ENCODE measurements at places on chromosomes 5 and 9. TPM values are rescaled to one million over a fixed set of nuclear protein-coding genes. Genes with fewer than 3 reads are reported as not detected.

DNA sequence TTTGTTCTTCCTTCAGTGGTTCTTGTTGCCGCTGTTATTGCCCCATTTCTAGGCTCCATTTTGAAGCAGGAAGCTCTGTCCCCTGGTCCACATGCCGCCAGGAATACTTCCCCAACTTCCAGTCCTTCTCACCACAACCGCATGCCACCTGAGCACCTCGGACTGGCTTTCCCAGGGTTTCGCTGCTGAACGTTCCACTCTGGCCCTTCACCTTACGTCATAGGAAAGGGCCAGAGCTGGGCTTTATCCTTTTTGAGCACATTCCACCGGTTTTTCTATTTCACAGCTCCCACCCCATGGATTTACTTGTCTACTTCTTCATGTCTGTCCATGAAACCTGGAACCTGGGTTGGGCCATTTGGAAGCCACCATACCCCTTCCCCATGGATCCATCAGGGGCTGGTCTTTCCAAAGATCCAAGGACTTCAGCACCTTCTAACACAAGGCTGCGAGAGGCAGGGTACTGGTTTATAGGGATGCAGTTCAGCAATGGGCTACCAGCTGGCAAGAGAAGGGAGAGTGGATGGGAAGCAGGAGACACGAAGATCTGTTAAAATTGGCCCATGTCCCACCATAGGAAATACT is 557.4 kb downstream of the BNC2 start:
- no peaks in the 10 kb centered on the region for H3K36me3 ChIP-seq
- H3K27me3 ChIP-seq, result no peaks in the 10 kb centered on the region
- H3K27ac ChIP-seq, result no peak overlapping the region
- peaks cover 6% of the 10 kb centered on the region for H3K4me1 ChIP-seq

Gene PCDHGB3
- polyA plus RNA-seq, result 0.53 TPM

Gene TMC1
- polyA plus RNA-seq, result not detected

Gene FAM221B
- not detected for polyA plus RNA-seq

DNA sequence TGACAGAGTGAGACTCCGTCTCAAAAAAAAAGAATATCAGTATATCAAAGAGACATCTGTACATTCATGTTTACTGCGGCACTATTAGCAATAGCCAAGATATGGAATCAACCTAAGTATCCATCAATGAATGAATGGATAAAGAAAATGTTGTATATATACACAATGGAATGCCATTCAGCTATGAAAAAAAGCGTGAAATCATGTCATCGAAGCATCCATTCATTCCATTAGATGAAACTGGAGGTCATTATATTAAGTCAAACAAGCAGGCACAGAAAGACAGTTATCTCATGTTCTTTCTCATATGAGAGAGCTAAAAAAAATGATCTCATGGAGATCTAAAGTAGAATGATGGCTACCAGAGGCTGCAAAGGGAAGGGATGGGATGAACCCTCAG is 180.9 kb upstream of the TLX3 start:
- H3K4me1 ChIP-seq, result no peaks in the 10 kb centered on the region
- no peak overlapping the region for H3K4me3 ChIP-seq
- H3K27ac ChIP-seq, result no peak overlapping the region
- no peaks in the 10 kb centered on the region for H3K36me3 ChIP-seq
- no peaks in the 10 kb centered on the region for H3K27me3 ChIP-seq

GRCh38 chr5:82862261-82862660 is 214.9 kb downstream of the TMEM167A start:
- H3K27me3 ChIP-seq, result no peaks in the 10 kb centered on the region
- DNase-seq, result no peak
- H3K4me1 ChIP-seq, result no peaks in the 10 kb centered on the region
- no peak overlapping the region for H3K4me3 ChIP-seq
- H3K27ac ChIP-seq, result no peak overlapping the region
- no peaks in the 10 kb centered on the region for H3K36me3 ChIP-seq

DNA sequence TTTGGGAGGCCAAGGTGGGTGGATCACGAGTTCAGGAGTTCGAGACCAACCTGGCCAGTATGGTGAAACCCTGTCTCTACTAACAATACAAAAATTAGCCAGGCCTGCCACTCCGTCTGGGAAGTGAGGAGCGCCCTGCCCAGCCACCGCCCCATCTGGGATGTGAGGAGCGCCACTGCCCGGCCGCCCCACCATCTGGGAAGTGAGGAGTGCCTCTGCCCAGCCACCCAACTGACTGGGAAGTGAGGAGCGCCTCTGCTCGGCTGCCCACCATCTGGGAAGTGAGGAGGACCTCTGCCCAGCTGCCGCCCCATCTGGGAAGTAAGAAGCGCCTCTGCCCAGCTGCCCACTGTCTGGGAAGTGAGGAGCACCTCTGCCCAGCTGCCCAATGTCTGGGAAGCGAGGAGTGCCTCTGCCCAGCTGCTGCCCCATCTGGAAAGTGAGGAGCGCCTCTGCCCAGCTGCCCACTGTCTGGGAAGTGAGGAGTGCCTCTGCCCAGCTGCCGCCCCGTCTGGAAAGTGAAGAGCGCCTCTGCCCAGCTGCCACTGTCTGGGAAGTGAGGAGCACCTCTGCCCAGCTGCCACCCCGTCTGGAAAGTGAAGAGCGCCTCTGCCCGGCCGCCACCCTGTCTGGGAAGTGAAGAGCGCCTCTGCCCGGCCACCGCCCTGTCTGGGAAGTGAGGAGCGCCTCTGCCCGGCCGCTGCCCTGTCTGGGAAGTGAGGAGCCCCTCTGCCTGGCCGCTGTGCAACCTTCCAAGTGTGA is 5.3 kb downstream of the ALDH7A1 start:
- peaks cover 4% of the 10 kb centered on the region for H3K36me3 ChIP-seq
- no peaks in the 10 kb centered on the region for H3K4me1 ChIP-seq
- DNase-seq, result no peak
- no peak overlapping the region for H3K4me3 ChIP-seq

GRCh38 chr5:16881251-16881650 is 54.8 kb downstream of the MYO10 start:
- no peaks in the 10 kb centered on the region for H3K4me1 ChIP-seq
- no peaks in the 10 kb centered on the region for H3K27me3 ChIP-seq
- H3K27ac ChIP-seq, result no peak overlapping the region
- no peaks in the 10 kb centered on the region for H3K36me3 ChIP-seq

Gene CKS2
- polyA plus RNA-seq, result 362 TPM

- H3K4me1 ChIP-seq, result no peaks in the 10 kb centered on the region
- H3K27me3 ChIP-seq, result no peaks in the 10 kb centered on the region
- H3K27ac ChIP-seq, result no peak overlapping the region
- H3K36me3 ChIP-seq, result no peaks in the 10 kb centered on the region
- DNase-seq, result no peak
These were observed 7.1 kb downstream of the IL4 start for GRCh38 chr5:132680780-132681475.

- H3K4me3 ChIP-seq, result no peak overlapping the region
- H3K36me3 ChIP-seq, result peaks cover 56% of the 10 kb centered on the region
- H3K27ac ChIP-seq, result no peak overlapping the region
- H3K4me1 ChIP-seq, result no peaks in the 10 kb centered on the region
- peak; percentile 16 for DNase-seq
These were observed 12.4 kb downstream of the SLC30A5 start for GRCh38 chr5:69105996-69106906.

DNA sequence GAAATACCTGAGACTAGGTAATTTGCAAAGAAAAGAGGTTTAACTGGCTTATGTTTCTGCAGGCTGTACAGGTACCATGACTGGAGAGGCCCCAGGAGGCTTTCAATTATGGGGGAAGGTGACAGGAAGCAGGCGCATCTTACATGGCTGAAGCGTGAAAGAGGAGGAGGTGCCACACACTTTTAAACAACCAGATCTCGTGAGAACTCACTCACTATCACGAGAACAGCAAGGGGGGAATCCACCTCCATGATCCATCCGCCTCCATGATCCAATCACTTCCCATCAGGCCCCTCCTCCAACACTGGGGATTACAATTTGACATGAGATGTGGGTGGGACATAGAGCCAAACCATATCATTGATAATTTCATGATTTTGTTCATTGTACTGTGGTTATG is 2.5 kb upstream of the MED27 start:
- no peak overlapping the region for H3K4me3 ChIP-seq
- H3K4me1 ChIP-seq, result peaks cover 13% of the 10 kb centered on the region
- H3K27me3 ChIP-seq, result no peaks in the 10 kb centered on the region
- peaks cover 2% of the 10 kb centered on the region for H3K36me3 ChIP-seq
- no peak overlapping the region for H3K27ac ChIP-seq

DNA sequence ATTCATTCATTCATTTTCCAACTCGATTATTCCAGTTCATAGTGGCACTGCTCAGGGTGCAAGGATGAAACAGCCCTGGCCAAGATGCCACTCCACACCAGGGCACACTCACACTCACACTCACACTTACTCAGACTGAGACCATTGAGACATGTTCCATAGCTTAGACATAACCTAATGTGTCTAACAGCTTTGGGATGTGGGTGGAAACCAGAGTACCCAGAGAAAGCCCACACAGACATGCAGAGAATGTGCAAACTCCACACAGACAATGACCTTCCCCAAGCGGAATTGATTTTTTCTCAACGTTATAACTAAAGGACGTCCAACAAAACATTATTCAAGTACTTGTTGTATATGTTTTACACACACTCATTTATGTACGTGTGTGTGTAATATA is 1363.5 kb downstream of the EFNA5 start:
- H3K27ac ChIP-seq, result no peak overlapping the region
- H3K4me1 ChIP-seq, result no peaks in the 10 kb centered on the region
- no peak overlapping the region for H3K4me3 ChIP-seq
- H3K27me3 ChIP-seq, result no peaks in the 10 kb centered on the region

Gene SLC34A3
- polyA plus RNA-seq, result not detected

GRCh38 chr5:159061179-159061796 is 38.4 kb downstream of the EBF1 start:
- H3K27ac ChIP-seq, result peak overlapping the region; percentile 54
- peak; percentile 41 for DNase-seq
- H3K27me3 ChIP-seq, result no peaks in the 10 kb centered on the region
- H3K4me3 ChIP-seq, result peak overlapping the region; percentile 45
- H3K36me3 ChIP-seq, result no peaks in the 10 kb centered on the region
- H3K4me1 ChIP-seq, result peaks cover 13% of the 10 kb centered on the region

- no peaks in the 10 kb centered on the region for H3K27me3 ChIP-seq
- no peak for DNase-seq
- no peak overlapping the region for H3K27ac ChIP-seq
- no peak overlapping the region for H3K4me3 ChIP-seq
- H3K36me3 ChIP-seq, result no peaks in the 10 kb centered on the region
These were observed 62.3 kb downstream of the GTF3C4 start for GRCh38 chr9:132732326-132733259.

Gene PLPP7
- 8.6 TPM for polyA plus RNA-seq

Gene RGS14
- 27.6 TPM for polyA plus RNA-seq

DNA sequence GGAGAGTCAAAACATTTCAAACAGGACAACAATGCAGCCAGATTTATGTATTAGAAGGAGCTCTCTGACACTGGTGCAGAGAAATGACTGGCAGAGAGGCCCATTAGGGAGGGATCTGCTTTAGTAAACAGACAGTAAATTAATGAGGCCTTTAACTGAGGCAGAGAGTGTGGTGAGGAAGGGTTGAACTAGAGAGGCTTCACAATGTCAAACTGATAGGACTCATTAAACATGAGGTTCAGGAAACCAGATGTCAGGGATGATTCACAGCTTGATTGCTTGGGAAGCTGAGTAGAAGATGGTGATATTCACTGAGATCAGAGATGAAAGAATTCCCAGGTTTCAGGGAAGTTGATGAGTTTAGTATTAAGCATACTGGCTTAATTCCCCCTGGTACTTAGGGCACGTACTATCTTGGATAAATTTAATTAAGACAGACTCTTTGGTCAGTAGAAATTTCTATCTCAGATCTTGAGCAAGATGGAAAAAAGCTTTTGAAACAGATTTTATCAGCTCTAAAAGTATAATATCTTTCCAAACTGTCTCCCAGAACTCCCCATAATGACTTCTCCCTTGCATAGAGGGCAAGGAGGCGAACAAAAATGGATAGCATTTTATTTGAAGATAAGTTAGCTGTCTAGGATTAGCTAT is 8.6 kb upstream of the MUSK start:
- H3K4me3 ChIP-seq, result no peak overlapping the region
- DNase-seq, result peak; percentile 32
- no peaks in the 10 kb centered on the region for H3K27me3 ChIP-seq

GRCh38 chr9:121505903-121506735 is 6.5 kb upstream of the GGTA1 start:
- no peaks in the 10 kb centered on the region for H3K36me3 ChIP-seq
- peak overlapping the region; percentile 39 for H3K27ac ChIP-seq
- H3K4me1 ChIP-seq, result 0 out of 2 replicates have a peak, but pooled peaks cover 5% of the 10 kb centered on the region
- no peak overlapping the region for H3K4me3 ChIP-seq
- no peaks in the 10 kb centered on the region for H3K27me3 ChIP-seq

DNA sequence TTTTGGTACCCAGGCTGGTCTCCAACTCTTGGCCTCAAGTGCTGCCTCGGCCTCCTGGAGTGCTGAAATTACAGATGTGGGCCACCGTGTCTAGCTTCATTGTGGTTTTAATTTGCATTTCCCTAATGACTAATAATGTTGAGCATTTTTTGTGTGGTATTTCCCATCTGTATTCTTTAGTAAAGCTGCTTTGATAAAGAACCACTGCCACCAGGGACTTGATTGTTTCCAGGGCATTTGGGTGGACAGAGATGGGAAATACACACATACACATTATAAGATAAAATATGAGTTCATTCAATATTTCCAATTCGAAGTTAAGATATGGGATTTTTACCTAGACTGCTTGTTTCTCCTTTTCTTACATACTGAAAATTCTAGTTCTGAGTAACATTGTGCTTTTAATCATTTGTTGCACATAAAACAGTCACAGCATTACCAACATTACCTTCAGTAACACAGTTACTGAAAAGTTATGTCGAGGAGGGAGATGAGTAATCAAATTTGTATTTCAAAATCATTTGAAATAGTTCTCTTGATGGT is 28.9 kb downstream of the HABP4 start:
- no peak overlapping the region for H3K4me3 ChIP-seq
- no peaks in the 10 kb centered on the region for H3K27me3 ChIP-seq
- H3K36me3 ChIP-seq, result peaks cover 13% of the 10 kb centered on the region
- H3K27ac ChIP-seq, result no peak overlapping the region
- no peaks in the 10 kb centered on the region for H3K4me1 ChIP-seq

Gene HTR1A
- not detected for polyA plus RNA-seq

DNA sequence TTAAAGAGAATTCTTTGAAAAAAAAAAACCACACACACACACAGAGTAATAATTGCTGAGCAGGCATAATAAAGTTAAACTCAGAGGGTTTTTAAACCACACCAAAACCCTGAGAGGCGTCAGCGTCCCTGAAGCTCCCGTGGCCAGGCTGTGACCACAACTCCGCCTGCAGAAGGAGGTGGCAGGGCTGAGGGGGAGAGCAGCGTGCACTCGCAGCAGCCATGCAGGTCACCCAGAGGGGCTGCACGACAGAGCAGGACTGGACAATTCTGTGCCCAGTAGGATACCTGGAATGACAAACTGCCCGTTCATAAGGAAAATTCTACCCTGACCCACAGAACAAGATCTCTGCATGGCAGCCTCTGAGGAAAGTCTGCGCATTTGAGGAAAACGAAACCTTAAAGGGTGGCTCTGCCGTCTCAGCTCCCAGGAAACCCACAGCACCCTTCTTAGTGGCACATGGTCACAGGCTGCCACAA is 44.0 kb downstream of the ROR2 start:
- H3K27me3 ChIP-seq, result no peaks in the 10 kb centered on the region
- H3K4me3 ChIP-seq, result no peak overlapping the region
- H3K27ac ChIP-seq, result no peak overlapping the region
- peaks cover 16% of the 10 kb centered on the region for H3K4me1 ChIP-seq
- no peak for DNase-seq
- no peaks in the 10 kb centered on the region for H3K36me3 ChIP-seq

Gene FOXD4L4
- 0.13 TPM for polyA plus RNA-seq

Gene NRARP
- polyA plus RNA-seq, result 4.2 TPM

- H3K4me1 ChIP-seq, result no peaks in the 10 kb centered on the region
- no peaks in the 10 kb centered on the region for H3K27me3 ChIP-seq
- no peak overlapping the region for H3K4me3 ChIP-seq
- H3K27ac ChIP-seq, result no peak overlapping the region
These were observed 535.8 kb downstream of the CYLC2 start for GRCh38 chr9:103530934-103531333.

All from SK-N-SH (cell line).